Effector CD8-positive, alpha-beta T cell (primary cell): ENCODE measurements at places on chromosomes 2 and 18.

DNA sequence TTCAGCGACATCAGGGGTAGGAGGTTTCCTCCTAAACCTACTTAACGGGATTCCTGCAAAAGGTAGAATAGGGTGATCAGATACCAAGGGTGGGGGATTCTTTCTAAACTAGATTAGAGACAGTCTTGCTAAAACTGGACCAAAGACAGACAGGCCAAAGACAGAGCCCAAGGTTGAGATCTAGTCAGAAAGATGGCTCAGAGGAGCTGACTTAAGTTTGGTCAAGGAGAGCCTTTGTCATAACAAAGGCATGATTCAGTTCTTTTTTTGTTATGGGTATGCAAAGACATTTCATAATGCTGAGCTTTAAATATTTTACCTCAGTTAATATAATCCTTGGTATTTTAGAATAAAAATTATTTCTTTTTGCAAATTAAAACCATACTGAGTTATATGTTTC lies 17.8 kb upstream of the GPR75 start:
- DNase-seq, result no peak

- no peak for DNase-seq
Measured at GRCh38 chr2:128589681-128590080, 271.0 kb upstream of the HS6ST1 start.

- DNase-seq, result no peak
Measured at GRCh38 chr2:209460151-209460761, 36.4 kb downstream of the MAP2 start.

DNA sequence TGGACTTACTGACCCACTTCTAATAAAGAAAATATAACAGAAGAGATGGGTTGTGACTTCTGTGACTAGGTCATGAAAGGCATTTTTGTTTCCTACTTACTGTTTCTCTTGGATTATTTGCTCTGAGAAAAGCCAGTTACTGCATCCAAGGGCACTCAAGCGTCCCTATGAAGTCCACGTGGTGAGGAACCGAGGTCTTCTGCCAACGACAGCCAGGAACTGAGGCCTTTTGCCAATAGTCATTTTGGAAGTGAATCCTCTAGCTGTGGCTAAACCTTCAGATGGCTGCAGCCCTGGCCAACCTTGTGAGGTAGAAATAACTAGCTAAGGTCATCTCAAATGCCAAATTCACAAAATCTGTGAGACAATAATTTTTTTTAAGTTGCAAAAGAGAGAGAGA lies 449.8 kb upstream of the RGPD4 start:
- no peak for DNase-seq
